T-helper 2 cell (primary cell): ENCODE measurements at places on chromosomes 3 and 15.

DNA sequence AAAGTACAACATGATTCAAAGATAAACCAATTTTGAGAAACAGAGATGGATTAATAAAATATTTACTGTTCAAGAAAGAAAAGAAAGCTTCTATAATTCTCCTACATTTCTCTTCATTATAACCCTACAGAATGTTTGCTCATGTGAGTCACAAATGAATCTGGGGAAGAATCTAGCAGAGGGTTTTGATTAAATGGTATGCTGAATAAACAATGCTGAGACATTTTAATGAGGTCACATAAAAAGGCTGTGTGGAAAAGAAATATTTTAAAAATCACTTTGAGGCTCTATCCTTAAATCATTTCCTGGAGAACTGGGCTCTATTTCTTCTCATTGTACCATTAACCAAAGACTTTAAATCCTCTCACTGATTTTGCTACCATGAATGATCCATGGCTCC is 727.7 kb downstream of the NTRK3 start:
- no peak for DNase-seq

GRCh38 chr3:110174908-110175307 is 837.6 kb upstream of the DPPA4 start:
- no peak for DNase-seq

DNA sequence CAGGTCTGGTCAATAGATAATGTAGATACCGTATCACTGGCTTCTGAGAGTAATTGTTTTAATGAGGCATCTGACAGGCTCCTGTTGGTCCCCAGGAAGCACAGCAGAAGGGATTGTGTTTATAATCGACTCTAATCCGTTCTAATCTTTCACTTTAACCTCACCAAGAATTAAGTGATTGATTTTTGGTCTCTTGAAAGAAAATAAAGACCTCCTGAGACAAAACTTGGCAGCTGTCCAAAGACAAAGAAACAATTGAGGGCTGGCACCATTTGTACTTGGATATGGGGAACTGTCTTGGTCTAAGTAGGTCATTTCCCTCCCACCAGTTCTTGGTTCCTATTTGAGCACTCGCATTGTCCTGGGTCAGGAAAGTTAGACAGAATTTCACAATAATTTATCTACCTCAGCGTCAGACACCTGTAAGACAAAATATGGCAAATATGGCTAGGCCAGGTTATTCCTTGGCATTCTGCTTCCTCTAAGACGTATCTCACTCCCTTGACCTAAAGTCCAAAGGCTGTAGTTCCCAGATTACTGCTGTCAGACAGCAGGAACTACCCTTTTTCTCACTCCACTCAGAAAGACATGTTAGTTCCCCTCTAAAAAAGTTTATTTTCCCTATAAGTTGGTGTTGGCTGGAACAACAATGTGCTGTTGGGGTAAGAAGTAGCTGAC is 22.7 kb upstream of the CD96 start:
- no peak for DNase-seq

GRCh38 chr3:55534876-55535275 is 47.8 kb upstream of the WNT5A start:
- DNase-seq, result no peak

- DNase-seq, result no peak
Measured at GRCh38 chr3:168889666-168890065, 773.8 kb downstream of the MECOM start.

DNA sequence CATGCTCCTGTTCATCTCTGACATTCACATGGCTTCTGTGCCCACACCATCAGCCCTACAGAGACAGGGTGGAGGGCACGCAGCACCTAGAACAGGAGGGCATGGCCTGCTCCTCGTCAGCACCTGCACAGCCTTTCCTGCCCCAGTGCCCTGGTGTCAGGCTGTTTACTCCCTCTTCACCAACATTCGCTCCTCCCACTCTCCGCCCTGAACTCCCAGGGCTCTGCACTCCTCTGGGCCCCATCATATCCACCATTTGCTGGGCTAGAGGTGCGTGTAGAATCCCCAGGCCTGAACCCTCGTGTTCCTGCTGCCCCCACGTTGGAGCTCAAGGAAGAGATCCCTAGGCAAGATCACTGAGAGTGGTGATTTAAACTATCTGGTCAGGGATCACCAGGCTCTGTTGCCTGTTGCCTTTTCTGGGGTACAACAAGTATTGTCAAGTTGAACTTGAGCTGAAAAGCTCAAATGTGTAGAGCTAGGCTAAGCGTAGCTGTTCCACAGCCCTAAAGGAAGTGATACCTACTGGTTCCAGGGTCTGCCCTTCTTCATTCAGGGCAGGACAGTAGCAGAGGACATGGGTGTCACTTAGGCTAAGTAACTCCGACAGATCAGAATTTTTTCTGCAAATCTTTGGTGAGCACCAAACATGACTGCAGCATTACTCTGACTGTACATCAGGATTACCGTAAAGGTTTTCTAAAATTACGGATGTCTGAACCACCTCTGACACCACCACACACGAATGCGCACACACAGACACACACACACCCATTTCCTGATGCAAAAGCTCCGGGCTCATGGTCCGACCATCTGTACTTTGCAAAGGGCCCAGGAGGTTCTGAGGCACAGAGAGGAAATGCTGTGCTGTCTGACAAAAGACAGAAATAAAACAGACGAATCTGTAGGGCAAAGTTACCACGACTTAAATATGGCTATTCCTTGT is 43.7 kb upstream of the GNB5 start:
- DNase-seq, result no peak

- DNase-seq, result no peak
Measured at GRCh38 chr15:29280514-29280913, 10.9 kb upstream of the NSMCE3 start.

DNA sequence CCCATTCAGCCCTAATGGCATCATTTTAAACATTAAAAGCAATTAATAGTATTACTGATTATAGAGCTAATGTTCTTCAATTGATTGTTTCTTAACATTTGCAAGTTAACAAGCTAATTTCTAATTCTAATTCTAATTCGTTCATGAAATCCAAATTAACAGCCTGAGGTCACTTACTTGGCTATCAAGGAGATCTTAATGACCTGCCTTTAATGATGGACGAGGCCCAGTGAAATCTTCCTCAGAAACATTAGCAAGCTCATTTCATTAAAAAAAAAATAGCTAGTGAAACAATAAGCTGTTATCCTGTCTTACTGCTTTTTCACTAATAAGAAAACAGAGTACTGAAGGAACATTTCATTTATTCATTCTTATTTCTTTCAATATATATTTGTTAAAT is 15.4 kb upstream of the RNF7 start:
- DNase-seq, result no peak

DNA sequence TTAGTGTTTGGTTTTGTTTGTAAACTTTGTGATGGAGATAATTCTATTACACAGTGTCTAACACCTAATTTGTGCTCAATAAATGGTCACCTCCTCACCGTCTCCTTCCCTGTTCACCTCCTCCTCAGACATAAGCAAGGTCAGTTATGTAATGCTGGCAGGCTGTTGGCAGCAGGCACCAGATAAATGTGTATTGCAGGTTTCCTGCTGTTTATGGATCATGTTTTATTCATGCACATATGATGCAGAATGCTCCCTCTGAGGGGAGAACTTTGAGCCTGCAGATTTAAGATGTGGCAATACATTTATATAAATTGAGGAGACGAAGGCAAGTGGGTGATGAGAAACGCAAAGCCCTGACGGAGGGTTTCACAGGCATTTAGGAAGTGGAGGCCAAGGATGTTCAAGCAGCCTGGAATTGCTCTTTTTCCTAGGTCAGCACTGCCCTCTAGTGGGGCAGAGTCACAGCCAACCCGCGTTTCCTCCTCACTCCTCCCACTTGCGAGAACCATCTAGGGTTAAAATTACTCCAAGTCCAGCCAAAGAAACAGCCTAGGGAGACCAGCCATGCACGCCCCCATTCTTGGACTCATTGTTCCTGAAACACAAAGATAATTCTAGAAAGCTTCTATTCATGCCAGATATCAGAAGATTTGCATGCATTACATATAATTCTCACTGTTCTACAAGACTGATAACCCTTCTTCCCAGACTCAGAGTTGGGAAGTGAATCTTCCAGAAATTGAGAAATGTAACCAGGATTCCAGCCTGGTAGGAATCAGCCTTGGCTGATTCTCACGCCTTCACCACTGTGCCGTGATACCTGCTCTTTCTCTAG is 228.7 kb downstream of the SLCO3A1 start:
- DNase-seq, result peak; percentile 10

DNA sequence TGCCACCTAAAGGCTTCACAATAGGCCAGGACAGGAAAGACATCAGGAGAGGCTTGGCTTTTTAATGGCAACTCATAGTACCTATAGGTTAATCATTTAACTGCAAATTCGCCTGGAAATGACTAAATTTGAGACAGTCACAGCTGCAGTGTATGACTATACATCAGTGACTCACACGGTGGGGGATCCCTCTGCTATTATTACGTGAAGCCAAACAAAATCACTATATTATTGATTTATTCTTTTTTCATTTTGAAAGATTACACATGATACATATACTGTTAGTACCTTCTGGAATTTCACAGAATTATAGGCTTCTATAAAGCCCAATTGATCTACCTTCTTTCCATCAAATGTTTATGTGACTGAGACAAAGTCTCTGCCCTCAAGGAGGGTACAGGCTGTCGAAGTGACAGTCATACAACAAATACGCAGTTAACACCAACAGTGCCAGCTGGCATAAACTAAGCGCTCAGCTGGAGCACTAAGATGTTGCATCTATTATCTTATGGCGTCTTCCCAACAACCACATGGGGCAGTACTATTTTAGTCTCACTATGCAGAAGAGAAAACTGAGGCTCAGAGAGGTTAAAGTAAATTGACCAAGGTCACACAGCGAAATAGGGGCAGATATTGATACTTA is 82.0 kb upstream of the LMOD3 start:
- DNase-seq, result no peak

DNA sequence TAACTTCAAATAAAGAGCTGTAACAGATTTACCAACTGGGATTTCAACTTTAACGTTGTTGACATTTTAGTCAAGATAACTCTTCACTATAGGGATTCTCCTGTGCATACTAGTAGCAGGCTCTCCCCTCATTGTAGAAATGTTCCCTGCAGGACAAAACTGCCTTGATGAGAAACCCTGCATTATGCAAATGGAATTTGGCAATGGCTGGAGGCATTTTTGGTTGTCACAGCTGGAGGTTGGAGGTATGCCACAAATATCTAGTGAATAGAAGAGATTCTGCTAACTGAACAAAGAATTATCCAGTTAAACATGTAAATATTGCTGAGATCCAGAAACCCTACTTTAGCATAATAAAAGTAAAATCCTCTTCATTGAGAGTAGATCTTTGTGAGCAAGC is 928.8 kb upstream of the ALCAM start:
- no peak for DNase-seq

- no peak for DNase-seq
Measured at GRCh38 chr3:21729888-21730459, 21.0 kb downstream of the ZNF385D start.

DNA sequence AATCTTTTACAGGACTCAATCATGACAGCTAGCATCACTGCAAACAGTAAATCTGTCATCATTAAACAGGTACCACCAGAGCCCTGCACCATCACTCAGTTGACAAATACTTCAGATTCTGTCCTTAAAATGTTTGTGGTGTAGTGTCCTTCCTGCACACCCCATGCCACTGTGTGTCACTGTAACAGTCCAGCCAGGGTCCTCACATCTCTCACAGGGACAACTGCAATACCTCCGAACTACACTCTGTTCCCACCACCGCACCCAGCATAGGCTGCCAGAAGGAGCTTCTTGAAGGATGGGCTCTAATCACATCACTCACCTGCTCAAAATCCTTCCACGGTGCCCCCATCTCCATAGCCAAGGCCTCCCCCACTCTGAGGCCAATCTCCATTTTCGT is 90.2 kb upstream of the FGF12 start:
- DNase-seq, result no peak

DNA sequence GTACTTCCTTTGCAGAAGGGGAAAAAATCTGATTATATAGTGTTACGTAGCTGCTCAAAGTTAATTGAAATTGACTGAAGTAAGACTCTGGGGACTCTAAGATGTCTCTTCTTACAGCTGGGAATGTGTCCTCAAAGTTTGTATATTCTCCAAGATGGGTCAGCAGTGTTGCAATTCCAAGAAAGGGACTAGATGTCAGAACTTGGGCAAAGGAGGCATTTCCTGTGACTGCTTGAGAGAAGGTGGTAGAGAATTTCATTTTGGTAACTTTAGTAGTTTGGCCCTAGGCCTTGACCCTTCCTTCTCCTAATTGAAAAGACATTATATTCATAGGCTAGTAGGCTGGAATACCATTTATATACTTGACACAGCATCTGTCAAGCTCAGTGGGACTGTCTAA is 33.9 kb downstream of the PTPRG start:
- DNase-seq, result no peak

DNA sequence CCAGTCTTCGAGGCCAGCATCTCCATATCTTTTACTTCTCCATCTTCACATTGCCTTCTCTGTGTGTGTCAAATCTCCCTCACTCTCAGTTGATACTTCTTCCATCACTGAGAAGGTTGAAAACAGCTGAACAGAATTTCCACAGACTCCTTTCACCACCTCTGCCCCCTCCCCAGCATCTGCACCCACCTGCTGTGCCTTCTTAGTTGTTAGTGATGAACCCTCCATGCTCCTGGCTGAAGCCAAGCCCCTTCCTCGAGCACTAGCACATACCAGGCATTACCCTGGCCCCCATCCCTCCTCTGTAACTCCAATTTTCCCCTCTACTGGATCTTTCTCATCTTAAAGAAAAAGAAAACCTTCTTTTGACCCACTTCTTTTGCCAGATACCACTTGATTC is 27.8 kb upstream of the ESYT3 start:
- no peak for DNase-seq

GRCh38 chr3:45830121-45830520 is 11.8 kb downstream of the LZTFL1 start:
- DNase-seq, result no peak

- no peak for DNase-seq
Measured at GRCh38 chr3:126284258-126284904, 72.8 kb downstream of the KLF15 start.

DNA sequence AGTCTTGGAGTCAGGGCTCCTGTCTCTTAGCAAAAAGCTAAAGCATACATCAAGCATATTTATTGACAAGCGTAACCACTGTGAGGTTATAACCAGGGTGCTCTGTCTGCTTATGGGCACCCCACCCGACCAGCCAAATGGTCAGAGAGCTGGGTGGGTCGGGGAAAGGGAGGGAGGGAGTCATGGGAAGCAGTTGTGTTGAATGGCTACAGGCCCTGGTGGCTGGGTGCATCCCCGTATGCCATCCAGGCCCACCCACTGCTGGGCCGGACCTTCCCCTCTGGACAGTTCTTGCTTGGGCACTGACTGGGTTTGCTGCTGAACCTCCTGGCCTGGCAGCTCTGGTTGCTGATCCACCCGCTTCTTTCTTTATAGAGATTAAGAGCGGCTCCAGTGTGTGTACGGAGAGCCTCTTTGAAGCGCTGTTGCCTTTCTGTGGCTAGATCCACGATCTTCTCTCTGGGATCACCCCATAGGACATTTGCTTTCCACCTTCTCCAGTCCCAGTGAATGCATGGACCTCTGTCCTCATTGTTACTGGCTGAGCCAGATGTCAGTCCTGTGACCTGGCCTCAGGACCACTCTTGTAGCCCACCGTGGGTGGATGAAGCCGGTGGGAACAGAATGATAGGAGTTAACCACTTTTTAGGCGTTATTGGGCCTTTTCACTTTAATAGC is 59.6 kb downstream of the SMAD3 start:
- no peak for DNase-seq

GRCh38 chr3:176375519-176375918 is 821.8 kb downstream of the TBL1XR1 start:
- no peak for DNase-seq

GRCh38 chr3:143276592-143276991 is 157.0 kb downstream of the CHST2 start:
- DNase-seq, result no peak

GRCh38 chr3:73448761-73449301 is 175.9 kb downstream of the PDZRN3 start:
- DNase-seq, result no peak
